Endothelial cell (in vitro differentiated cells): ENCODE measurements at places on chromosomes 5 and 9. TPM values are rescaled to one million over a fixed set of nuclear protein-coding genes. Genes with fewer than 3 reads are reported as not detected.
A peak's percentile ranks its signal among the peaks of the same experiment; 100 is the strongest.

STK32A gene
- 0.87 TPM for total RNA-seq

ADAMTS16 gene
- 27.8 TPM for total RNA-seq

DNA sequence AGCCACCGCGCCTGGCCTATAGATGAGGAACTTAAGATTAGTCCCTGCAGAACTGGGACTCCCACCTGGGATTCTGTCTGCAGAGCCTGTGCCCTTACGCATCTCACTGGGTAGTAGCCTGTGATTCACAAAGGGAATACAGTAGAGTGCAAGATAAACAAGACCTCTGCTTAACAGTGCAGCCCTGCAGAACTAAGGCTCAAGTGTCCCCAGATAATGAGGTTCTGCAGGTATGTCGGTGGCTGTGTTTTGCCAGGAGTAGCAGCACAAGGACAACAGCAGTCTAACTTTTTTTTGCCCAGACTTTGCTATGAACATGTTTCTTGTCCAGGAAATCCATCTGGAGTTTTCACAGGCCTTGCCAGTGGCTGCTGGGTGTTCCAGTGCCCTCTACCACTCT is 59.7 kb downstream of the DCP2 start:
- DNase-seq, result no peak

DNA sequence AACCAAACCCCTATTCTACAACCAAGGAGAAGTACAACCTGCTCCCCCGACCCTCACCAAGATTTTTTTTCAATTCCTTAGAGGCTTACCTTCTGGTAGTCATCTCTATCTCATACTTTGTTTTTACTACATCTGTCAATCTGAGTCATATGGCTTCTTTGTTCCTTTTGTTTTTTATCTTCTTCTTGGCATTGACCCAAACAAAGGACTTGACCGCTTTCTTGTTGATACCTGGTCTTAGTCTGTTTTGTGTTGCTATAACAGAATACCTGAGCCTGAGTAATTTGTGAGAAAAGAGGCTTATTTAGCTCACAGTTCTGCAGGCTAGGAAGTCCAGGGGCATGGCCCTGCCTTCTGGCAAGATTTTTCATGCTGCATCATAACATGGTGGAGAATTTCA is 352.7 kb downstream of the MLLT3 start:
- DNase-seq, result no peak

GRCh38 chr5:2895196-2895595 is 143.7 kb upstream of the IRX2 start:
- no peak for DNase-seq

- DNase-seq, result no peak
Observed at GRCh38 chr5:149679876-149680809, 50.0 kb upstream of the PPARGC1B start.

GRCh38 chr9:336039-336438 is 121.4 kb downstream of the DOCK8 start:
- DNase-seq, result no peak

DNA sequence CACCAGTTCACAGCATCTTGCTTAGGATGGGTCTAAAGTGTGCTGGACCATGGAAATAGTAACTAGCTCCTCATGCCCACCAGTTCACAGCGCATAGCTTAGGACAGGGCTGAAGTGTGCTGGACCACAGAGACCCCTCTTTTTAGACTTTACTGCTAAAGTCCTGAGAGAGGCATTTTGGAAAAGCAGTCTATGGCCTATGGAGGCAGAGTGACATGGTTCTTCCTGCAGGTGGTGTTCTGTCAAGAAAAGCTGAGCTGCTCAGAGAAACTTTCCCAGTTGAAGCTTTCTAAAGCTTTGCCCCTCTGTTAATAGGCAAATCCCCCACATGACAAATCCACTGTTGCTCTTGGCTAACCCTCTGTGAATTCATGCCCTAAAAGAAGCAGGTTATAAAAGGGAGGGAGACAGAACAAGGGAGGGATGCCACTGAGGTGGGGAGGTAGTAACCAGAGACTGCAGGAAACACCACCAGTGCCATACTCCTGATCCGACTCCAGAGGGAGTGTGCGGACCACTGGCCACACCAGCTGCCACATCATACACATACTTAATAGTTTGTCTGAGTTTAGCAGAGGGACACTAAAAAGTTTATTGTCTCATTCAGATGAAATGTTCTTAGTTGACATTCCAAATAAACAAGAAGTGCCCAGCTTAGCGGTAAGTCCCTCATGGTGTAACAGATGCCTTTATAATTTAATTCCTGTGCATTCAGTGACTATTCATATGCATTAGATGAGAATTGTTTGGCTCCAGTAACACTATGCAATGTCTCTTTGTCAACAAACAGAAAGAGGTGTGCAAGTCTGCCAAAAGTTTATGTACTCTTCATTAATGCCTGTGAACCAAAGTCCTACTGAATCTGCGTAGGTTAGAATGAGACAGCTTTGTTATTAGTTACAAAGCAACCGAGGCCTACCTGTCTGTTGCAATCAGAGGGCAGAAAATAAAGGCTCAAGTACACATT is 236.2 kb upstream of the NFIL3 start:
- DNase-seq, result peak; percentile 42

DNA sequence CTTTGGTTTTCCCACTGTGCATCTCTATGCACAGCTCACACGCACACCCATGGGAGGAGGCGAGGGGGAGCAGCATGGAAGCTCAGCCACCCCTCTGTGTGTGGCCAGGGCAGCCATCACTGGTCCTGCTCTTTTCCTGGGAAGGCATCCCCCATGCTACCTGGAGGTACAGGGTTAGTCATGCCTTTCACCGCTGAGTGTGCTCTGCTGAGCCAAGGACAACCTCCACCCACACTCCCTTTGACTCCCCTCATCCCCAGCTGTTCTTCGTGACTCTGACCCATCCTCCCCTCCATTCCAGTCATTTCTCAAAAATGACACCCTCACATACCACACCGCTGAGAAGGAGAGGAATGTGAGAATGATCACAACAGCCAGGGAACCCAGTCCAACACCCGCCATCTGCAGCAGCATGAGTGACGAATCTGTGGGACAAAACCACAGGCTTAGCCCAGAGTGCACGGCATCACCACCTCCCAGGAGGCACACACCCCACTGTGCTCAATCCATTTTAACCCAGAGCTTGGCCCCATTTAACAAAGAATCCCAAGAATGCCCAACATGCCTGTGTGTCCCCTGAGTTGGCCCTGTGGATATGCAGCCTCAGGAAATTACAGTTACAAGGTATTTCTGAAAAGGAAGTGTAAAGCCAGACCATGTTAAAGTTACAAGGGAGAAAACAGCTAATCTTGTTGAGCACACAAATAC is 133.4 kb downstream of the SUSD1 start:
- no peak for DNase-seq

DNA sequence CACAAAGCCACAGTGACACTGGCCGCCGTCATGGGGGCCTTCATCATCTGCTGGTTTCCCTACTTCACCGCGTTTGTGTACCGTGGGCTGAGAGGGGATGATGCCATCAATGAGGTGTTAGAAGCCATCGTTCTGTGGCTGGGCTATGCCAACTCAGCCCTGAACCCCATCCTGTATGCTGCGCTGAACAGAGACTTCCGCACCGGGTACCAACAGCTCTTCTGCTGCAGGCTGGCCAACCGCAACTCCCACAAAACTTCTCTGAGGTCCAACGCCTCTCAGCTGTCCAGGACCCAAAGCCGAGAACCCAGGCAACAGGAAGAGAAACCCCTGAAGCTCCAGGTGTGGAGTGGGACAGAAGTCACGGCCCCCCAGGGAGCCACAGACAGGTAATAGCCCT is 26.1 kb downstream of the HRH2 start:
- no peak for DNase-seq
